Cortex of kidney (tissue), 1 donor: ENCODE measurements at places on chromosomes 3 and 15.

DNA sequence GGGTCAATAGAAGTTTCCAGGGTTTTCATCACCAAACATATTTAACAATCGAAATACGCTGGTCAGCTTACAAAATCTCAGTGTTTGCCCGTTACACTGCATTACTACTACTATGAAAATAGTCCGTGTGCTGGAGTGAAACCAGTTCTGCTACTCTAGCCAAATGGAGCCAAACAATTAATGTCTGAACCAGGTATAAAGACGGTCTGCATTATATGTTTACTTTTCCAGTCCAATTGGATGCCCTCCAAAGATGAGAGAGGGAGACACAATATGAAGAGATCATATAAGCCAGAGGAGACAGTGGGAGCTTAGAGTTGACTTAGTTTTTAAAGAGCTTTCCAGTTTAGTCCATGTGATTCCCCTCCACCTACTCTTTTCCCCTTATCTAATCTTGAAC, 6.3 kb upstream of the DUT start:
- DNase-seq, result no peak

DNA sequence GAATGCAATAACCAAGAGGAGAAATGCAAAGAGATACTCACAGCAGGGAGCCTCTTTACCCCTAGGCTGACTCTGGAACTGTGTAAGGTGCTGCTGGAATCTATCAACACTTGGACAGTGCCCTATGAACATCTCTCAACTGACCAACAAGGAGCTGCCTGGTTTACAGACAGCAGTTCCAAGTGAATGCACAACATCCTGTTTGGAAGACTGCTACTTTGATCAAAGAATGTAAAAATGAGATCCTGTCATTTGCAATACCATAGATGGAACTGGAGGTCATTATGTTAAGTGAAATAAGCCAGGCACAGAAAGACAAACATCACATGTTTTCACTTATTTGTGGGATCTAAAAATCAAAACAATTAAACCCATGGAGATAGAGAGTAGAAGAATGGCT, 136.3 kb downstream of the IMPG2 start:
- DNase-seq, result no peak

DNA sequence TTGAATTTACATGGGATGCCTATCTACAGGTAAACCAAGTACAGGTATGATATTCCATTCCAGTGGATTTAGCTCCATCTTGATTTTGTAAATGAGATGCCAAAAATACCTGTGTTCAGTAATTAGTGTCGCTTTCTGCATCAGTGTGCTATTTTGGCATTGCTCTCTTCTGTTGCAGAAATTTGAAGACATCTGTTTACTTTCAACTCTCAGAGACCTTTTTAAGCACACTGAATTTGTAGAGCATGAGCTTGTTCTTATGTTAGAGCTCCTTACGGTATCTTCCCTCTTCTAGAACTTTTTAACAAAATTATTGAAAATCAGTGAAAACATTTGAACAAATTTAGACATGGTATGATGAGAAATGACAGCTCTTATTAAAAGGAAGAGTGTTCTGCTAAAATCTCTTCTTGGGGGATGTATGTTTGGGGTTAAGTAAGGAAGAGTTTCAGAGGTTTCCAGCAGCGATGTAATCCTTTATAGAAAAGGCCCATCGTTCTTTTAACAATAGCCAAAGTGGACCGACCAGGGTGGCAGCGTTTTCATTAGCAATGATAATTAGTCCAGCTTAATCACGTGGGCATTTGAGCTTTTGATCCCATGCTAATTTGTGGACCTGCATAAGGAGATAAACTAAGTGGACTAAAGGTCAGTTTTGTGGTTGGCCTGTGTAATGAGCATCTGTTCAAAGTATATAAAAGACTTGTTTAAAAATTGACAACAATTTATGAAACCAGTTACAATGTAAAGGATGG, 385.4 kb downstream of the PTPRG start:
- no peak for DNase-seq

DNA sequence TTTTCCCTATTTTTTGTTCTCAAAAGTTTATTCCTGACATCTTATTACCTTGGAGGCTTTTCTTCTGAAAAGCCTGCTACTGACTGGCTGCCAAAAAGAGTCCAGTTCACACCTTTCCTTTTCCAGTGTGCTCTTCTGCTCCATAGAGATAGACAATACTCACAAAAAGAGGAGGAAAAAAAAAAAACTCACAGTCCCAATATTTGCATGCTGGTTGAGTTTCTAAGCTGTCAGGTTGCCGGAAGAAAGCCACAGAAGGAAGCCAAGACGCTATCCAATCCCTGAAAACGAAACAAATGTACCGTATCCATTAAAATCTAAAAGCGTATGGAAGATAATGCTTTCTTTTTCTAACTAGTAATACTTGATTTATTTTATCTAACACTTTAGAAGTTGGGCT, 299.5 kb downstream of the CADM2 start:
- no peak for DNase-seq

DNA sequence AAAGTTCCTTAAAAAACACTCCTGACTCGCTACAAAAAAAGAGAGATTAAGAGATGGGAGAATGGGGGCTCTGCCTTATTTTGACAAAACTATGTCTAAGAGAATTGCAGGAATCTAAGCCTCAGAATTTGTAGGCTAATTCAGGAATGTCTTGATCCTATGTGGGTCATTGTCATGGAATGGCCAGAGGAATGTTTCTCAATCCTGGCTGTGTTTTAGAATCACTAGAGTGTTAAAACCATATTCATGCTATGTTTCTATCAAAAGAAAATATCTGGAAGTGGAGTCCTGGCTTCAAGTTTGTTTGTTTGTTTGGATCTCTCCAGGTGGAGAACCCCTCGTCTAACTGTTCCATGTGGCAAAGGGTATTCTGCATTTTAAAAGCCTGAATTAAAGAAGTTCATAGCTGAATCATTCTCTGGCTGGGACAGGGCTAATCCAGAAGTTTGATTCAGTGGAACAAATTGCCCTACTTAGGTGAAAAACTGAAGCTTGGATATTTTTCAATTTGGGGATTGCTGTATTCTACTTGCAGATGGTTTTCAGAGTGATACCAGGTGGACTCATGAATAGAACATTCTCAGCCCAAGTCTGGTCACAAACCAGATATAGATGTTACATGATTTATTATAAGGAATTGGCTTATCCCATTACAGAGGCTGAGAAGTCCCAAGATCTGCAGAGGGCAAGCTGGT, 28.2 kb downstream of the GJD2 start:
- no peak for DNase-seq

DNA sequence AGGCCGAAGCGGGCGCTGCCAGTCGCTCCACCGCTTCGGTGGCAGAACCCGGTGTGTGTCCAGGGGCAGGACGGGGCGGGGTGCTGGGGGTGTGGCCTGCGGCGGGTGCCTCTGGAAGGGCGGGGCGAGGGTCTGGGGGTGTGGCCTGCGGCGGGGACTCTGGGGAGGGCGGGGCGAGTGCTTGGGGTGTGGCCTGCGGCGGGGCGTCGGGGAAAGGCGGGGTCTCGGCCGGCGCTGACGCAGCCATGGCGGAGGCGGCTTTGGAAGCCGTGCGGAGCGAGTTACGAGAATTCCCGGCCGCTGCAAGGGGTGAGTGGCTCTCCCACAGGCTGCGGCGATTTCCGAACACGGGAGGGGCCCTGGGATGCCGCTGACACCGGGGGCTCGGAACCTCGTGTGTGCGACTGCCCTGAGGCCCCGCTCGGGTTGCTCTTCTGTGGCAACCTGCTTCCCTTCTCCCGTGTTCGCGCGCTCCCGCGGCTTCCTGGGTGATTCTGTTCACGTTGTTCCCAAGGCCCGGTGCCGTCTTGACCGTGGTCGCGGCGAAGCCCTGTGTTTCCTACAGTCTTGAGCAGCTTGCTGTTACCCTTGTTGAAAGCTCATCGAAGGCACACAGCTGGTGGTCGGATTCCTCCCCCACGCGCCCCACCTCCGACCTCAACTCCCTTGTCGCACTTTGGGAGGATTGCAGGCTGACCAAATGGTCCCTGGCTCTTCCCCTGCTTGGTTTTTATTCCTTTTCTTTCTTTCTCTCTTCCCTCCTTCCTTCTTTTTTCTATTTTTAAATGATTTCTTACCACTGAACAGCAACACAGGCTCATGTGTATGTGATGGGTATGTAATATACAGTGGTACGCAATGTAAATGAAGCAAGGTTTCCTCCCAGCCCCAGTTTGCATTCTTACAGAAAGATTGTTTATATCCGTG, at the start of gene JMJD7:
TSS of gene JMJD7 (plus strand) at position 213 of the 927 bp plus-strand sequence. CDS start at position 246, 33 bp downstream.
- peak; percentile 38 for DNase-seq
